ENCODE measurements at places on chromosomes 7 and 10.

DNA sequence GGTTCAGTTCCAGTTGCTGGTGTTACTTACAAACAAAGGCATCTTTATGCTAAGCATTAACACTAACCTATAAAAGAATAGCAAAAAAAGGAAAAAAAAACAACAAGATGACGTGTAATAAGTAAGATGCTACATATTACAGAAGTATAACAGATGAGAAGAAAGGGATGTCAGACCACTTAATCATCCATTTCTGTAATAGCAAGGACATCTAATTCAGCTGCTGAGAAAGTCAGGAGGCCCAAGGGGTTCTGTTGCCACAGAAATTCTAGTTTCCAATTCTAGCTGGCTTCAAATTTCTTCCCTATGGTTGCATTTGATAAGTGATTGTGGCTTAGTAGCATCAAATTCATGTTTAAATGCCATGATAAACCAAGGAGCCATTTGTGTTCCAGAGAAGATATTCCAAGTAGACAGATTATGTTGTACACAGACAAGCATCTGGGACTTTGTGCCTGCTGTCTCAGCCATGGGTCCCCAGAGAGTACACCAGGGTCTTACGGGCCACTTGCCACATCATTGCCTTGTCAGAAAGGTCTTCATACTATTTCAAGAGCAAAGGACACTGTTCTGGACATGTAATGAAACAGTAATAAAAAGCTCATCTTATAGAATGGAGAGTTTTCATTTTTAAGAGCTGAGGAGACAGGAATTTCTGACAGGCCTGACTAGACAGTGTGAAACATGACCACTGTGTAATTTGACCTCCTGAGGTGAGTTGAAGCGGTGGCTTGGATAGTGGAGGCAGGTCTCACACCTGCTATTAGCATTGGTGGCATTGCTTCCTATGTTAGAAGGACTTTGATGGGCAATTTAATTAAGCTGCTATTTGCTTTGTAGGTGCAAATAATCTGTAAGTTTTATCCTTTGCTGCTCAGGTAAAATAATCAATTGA is 4.2 kb upstream of the ASB4 start:
- no peak for DNase-seq

GRCh38 chr10:96665306-96665705 is 55.0 kb downstream of the PIK3AP1 start:
- DNase-seq = no peak

DNA sequence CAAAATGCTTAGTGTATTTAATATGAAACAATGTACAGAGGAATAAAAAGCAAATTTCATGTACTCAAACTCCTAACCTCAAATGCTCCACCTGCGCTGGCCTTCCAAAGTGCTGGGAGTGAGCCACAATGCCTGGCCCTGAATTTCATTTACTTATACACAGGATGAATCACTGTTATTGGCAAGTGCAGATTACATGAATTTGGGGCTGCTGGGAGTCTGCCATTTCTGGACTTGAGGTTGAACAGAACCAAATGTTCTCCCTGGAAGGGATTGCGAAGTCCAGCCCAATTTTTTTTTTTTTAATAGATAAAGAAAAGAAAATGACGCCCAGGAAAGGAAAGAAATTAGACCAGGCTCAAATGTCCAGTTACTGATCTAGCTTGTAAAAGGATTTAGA is 6.8 kb upstream of the CSTF2T start:
- no peak for DNase-seq

DNA sequence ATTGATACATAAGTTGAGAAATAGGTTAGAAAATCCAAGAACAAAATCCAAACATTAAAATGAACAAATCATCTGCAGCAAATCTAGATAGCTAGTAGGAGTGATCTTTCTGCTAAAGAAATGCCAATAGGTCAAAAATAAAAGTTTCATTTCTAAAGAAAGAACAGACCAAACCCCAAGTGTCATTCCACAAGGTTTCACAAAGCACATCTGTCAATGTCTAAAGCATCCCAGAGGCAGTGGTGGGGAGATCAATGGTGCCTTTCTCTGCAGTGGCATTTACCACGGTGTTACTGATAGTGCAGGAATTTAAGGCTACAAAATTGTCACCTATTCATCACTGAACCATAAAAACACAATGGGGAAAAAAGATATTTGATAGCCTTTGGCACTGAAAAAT is 147.9 kb downstream of the PARD3 start:
- DNase-seq = no peak

GRCh38 chr10:124065382-124066125 is 27.8 kb downstream of the CHST15 start:
- DNase-seq = no peak

- peak; percentile 23 for DNase-seq
These were observed 140.2 kb downstream of the AUTS2 start for GRCh38 chr7:69738396-69738951.

DNA sequence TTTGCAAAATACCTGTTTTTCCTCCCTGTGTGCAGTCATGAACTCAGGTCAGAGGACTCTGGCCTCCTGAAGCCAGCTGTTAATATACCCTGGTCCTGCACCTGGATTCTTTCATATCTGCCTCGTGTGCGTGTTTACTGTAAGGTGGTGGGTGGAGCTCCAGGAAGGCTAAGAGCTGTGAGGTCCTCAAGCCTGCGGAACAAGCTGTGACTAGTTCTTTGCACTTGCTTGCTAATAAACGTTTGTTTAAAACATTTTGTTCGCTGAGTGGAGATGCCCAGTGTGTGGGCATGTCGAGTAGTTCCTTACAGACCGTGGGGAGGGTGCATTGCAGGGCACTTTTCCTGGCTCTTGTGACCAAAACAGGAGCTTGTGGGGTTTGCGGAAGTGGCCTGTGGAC is 139.0 kb downstream of the DOCK1 start:
- no peak for DNase-seq

DNA sequence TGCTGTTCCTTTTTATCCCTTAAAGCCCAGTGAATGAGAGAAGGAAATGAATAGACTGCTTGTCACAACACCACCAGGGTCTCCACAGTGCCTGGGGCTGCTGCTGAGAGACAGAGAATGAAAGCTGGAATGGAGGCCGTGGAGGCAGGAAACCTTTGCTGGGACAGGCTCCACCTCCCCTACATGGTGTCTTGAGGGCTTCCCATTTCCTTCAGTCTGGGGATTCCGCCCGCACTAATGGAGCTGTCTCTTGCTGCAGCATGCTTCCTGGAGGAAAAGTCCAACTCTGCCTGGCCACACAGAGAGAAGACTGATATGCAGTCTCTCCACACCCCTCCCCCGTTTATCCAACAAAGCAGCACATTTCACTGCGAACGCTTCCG is 54.5 kb downstream of the LRRC4 start:
- DNase-seq = no peak

- no peak for DNase-seq
These were observed 75.6 kb downstream of the CCDC6 start for GRCh38 chr10:59830601-59831259.

GRCh38 chr7:142957723-142958122 is 4.4 kb downstream of the KEL start:
- DNase-seq = no peak

GRCh38 chr10:76086170-76086760 is 654.8 kb downstream of the LRMDA start:
- no peak for DNase-seq

- no peak for DNase-seq
These were observed 160.9 kb downstream of the PIP4K2A start for GRCh38 chr10:22553452-22553995.

DNA sequence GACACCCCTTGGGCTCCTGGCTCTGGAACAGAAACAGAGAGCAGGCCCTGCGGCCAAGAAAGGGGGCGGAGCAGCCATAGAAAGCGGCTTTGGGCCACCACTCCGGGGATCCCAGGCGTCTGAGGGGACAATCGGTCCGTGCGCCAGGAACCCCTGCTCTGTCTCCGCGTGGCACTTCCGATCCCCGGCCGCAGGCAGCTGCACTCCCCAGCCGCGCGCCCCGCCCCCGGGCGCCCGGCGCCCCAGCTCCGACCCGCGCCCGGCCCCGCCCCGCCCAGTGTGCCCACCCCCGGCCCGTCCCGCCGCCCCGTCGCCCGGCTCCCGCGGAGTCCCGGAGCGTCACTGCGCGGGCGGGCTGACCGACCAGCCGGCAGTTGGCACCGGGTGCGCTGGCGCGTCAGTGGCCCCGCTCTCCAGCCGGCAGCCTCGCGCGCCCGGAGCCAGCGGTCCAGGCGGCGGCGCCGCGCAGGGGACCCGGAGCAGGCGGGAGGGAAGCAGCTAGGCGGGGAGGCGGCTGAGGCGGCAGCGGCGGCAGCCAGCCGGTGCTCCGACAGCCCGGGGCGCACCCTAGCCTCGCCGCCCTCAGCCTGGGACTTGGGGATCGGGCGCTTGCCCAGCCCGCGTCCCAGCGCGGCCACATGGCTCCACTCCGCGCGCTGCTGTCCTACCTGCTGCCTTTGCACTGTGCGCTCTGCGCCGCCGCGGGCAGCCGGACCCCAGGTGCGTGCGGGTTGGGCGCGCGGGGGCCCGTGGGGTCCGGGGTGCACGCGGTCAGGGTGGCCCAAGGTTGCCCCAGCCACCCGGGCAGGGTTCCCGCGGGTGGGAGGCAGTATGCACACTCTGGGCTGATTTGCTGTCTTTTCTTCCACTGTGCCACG is at the start of gene ADAMTS14:
TSS of gene ADAMTS14 (plus strand) at position 342 of the 878 bp plus-strand sequence. CDS start at position 639, 297 bp downstream.
- no peak for DNase-seq

DNA sequence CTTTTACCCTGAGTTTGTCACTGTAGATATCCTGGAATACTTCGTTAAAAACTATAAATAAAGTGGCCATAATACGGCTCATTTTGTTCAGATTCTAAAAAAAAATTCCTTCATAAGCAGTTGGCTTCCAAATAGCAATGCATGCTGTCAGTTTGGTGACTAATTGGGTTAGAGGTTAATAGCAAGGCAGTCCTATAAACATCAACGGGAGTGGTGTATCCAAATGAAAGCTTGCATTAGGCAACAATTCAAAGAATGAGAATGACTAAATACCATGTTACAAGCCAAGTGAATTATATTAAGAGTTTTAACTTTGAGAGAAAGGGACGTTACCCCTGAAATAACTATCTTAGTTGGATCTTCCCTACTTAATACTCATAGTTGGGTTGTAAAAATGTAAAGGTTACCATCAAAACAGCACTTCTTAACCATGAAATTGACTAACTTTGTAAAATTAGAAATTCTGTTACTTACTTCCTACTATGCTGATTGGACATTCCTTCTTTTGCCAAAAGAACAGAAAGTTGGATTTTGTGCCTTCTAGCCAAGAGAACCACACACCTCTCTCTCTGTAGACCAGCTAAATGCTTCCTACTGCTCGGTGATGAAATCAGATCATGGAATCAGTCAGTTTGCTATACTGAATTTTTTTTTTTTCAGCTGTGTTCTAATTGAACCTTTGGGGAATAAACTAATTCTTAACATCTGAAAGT is 98.0 kb downstream of the KAT6B start:
- no peak for DNase-seq

- DNase-seq = no peak
These were observed 11.6 kb downstream of the PALD1 start for GRCh38 chr10:70490142-70490541.

DNA sequence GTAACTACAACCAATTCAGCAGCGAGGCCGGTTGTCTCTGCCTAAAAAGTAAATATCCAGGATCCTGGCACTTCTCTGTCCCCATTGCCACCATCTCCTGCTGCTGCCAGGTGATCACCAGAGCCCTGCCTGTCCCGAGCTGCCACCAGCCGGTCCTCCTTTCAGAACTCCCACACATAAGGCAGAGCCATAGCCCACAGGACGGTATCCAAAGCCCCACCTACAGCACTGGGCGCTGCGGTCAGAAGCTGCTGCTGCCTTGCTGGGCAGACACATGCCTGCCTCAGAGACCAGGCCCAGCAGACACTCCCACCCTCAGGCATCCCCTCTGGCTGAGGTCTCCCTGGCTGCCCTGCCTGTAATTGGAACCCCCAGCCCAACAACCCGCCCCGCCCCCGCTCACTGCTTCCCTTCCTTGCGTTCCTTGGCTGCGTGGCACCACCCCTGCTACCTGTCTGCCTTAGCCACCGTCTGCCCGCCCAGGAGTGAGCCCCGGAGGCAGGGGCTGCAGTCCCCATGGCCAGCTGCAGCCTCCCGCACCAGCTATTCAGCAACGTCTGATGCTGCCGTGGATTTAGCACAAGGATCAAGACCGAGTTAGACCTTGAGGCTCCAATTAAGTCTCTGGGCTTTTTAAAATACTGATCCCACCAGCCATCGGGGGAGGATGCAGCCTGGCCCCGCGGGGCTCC is 100.7 kb downstream of the CYTH3 start:
- DNase-seq = no peak

DNA sequence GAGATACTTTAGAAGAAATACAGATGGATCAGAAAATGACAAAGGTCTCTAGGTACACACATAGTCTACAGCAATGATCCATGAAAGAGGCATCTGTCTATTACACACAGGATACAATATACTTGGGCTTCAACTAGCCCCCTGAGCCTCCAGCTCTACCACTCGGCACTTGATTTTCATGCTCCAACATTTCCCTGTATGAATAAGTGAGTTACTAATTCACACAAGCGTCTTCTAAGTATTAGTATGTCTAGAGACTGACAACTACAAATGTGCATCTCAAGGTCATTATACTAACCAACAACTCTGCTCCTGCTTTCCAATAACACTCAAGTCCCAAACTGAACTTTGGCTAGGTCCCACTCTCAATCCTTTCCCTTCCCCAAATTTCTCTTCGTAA is 8.3 kb downstream of the FAM204A start:
- DNase-seq = no peak

DNA sequence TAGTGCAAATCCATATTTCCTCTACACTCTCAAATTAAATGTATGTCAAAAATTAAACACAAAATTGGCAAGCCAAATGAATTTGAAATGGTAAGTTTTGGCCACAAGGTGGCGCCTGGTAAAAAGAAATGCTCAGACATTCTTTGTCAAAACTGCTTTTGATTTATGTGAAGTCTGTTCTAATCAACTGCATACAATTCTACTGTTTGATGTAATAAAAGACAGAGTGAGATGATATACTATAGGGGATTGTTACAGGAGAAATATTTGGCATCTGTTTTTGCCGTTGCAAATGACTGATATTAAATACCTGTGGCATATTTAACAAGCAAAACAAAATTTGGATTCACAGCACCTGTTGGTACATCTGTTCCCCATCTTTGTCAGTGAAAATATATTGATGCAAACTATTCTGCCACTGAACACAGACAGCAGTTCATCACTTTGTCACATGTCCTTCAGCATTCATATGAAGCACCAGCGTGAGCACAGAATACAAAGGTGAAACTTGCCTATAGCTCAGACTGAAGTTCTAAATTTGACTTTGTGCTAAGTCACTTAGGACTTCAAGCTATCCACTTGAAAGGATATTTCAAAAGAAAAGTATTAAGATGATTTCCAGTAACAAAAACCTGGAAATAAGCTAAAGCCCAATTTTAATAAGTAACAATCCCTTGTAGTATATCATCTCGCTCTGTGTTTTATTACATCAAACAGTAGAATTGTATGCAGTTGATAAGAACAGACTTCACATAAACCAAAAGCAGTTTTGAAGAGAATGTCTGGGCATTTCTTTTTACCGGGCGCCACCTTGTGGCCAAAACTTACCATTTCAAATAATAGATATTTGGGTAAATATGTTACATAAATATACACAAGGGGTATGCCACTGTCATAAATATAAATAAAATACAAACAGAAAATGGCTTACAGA is 10.2 kb upstream of the CH25H start:
- DNase-seq = peak; percentile 3

Measured in NCI-H1436 treated with DMSO at 0.1 percent for 48 hours (cell line).